GM13976 (cell line): ENCODE measurements at places on chromosomes 13 and 19.

GRCh38 chr19:28332351-28332750 is 880.6 kb downstream of the UQCRFS1 start:
- no peak for DNase-seq

DNA sequence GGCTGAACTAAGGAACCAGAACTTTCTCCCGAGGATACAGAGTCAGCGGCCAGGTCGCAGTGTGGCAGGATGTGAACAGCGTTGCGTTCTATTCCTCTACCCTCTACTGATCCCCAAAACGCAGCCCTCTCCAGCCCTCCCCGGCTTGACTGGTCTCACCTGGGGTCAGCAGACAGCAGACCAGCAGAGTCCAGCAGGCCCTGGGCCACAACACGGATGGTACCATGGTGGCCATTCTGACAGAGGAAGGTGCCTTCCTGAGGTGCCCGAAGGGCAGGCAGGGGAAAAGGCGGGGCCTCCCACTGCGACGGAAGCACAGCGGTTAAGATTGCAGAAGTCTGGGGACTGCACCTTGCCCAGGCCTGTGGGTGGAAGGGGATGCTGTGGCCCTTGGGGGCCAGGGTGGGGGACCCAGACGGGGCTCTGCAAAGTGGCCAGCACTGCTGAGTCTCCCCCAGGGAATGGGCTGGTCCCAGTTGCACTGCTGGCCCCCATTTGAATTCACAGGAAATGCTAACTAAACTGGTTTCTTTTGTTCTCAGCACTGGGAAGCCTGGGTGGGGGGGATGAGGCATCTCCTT is at the start of gene ICAM3:
Gene ICAM3 (minus strand): TSS at position 245 of the 581 bp plus-strand sequence. CDS start 10 bp downstream, at position 235.
- peak; percentile 80 for DNase-seq

DNA sequence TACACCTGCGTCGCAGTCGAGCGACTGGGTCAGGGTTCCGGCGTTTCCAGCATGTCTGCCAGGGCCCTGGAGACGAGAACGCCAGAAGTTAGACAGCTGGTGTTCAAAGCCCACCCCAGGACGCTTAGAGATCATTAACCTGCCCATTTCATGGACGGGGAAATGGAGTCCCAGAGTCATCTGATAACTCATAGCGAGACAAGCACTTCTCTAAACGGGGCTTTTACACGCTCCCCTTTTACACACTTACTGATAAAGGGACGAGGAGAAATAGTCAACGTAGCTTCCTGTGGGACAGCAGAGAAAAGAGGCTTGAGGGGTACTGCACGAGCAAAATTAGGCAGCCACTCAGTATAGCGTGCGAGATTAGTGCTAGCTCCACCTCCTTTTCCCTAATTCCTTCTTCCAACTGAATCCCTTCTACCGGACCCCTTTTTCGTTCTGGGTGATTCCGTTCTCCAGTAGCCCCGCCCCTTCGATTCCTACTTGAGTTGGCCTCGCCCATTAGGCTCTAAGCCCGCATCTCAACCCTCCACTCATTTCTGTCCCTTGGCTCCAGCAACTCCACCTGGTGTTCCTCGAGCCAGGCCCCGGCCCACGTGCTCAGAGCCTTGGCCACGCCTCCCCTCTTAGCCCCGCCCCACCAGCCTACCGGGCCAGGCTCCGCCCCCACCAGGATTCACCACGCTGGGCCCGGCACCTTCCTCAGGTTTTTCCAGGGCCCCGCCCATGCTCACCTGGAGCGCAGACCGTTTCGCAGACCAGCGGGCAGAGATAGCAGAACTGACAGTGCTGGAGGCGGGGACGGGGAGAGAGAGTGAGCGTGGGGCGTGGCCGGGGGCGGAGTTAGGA is 3.7 kb downstream of the HRC start:
- peak; percentile 58 for DNase-seq

GRCh38 chr13:39777527-39778061 is 122.1 kb downstream of the COG6 start:
- no peak for DNase-seq

- no peak for DNase-seq
These were observed 4.5 kb downstream of the DBP start for GRCh38 chr19:48632692-48633147.
